ENCODE measurements at places on chromosomes 12 and 14.

- DNase-seq, result no peak
Measured at GRCh38 chr12:69966839-69967238, 141.8 kb downstream of the MYRFL start.

DNA sequence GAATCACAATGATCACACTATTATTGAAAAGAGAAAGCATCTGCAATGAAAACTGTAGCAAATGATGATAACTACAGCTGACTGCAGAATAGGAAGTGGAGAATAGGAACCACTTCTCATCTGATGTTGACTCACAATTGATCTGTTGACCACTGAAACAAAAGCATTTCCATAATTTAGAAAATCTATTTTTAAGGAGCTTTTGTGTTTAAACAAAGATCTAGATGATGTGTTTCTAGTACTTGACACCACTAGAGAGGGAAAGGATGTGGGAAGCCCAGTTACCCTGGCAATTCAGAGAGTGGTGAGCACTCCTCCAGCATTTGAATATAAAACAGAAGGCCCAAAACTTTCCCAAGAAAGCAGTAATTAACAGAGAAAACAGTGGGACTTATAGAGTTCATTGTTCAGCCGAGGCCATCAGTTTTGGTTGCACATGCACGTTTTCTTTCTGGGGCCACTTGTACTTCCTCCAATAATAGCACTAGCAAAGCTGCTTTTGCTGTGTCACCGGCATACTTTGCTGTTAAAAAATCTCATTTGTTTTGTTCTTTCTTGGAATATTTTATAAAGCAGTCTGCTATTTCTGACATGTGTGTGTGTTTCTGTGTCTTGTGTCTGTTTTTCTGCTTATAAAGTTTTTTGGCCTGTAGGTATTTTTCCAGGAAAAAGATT lies 76.1 kb upstream of the HECTD1 start:
- DNase-seq, result no peak

DNA sequence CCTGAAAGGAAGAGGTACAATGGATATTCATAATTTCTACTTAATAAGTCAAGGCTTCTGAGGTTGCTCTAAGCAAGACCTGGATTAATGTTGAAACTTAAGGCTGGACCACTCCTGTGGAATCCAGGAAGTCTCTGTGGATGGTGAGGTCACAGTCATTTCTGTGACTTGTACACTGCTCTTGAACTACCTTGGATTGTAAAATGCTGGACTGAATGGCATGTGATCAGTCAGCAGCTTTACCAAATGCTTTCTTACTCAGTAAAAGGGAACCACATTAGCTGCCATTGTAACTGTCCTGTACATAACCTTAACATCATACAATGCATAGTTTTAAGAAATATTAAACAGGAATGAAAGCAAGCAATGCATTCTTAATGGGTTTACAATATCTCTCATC lies 182.9 kb downstream of the NOVA1 start:
- DNase-seq, result no peak

GRCh38 chr12:95545731-95546490 lies 5.4 kb downstream of the USP44 start:
- DNase-seq, result no peak

- peak; percentile 41 for DNase-seq
Measured at GRCh38 chr12:1595026-1595561, 713 bp upstream of the FBXL14 start.

- peak; percentile 84 for DNase-seq
Measured at GRCh38 chr14:64504310-64504896, at the start of gene ZBTB1. ZBTB1 (plus strand) TSS chr14:64504770; CDS start chr14:64521505, 16,735 bp downstream.

GRCh38 chr12:129127211-129127610 lies 273.9 kb downstream of the GLT1D1 start:
- DNase-seq, result no peak

GRCh38 chr14:101097109-101097793 lies 193.7 kb upstream of the RTL1 start:
- DNase-seq, result no peak

DNA sequence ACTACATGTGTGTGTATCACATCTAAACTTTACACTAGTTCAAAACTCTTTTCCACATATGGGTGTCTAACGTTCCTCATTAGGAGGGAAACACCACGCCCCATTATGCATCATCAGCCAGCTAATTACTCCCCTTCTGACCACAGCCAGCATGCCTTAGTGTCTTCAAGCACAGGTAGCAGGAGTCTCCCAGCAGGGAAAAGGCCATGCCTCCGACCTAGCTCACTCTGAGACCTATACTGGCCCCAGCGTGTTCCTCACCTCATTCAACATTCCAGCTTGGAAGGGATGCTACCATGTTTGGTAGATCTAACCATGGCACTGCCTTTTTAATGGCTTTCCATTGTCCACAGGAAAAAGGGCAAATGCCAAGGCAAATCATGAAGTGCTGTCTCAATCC lies 66.1 kb upstream of the PRB2 start:
- no peak for DNase-seq

DNA sequence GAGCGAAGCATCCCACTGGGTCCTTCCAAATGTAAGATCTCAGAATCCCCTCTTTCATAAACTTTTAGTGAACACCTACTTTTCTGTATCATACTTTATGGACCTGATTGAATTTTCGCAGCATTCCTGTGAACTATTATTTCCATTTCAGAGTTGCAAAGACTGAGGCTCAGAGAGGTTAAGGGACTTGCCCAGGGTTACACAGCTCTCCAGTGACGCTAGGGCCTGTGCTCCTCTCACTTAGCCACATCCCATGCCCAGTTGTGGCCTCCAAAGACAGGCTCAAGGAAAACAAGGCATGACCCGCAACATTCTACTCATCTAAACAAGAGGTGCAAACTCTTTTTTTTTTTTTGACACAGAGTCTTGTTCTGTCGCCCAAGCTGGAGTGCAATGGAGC lies 25.9 kb upstream of the SPPL3 start:
- no peak for DNase-seq

- no peak for DNase-seq
Measured at GRCh38 chr12:91935296-91935695, 210.3 kb downstream of the BTG1 start.

DNA sequence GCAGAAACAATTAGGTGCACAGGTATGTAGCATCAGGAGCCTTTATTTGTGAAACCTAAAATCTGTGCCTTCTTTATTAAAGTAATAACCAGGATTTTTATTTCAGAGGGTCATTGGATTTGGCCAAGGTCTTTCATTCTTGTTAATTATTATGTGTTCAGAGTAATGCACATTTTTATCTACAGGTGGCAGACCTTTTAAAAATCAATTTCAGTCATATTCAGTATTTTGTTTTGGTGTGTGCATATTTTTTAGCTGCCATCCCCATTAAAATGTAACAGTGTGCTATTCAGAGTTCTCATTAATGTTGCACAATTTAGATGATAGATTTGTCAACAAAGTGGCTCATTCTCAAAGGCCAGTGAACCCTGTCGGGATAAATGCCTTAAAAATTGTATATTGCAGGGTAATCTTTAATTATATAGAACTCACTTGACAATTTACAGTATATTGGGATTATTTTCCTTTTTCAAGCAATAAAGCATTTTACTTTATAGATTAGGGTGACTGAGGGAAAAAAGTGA lies 319.3 kb upstream of the SOX5 start:
- DNase-seq, result no peak

DNA sequence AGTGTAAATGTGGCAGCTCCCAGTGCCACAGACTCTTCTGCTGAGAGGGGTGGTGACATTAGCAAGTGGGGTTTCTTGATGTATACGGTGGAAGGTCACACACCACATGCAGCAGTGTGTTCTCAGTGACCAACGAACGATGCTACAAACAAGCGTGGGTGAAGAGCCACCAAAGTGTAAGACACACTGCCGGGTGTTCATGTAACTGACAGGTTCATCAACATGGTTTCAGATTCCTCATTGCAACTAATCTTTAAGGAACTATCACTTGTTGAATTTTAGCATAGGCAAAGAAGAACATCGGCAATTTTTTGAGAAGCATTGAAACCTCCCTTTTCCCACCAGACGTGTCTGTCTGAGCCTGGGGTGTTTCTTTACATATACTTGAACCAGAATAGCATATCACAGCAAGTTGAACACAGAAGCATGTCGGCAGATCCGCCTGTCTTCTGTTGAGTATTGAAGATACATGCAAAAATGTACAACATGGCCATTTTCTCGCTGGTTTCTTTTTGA lies 58.8 kb downstream of the PPP2R5C start:
- peak; percentile 54 for DNase-seq

GRCh38 chr12:92496790-92497189 lies 206.0 kb upstream of the PLEKHG7 start:
- DNase-seq, result no peak

DNA sequence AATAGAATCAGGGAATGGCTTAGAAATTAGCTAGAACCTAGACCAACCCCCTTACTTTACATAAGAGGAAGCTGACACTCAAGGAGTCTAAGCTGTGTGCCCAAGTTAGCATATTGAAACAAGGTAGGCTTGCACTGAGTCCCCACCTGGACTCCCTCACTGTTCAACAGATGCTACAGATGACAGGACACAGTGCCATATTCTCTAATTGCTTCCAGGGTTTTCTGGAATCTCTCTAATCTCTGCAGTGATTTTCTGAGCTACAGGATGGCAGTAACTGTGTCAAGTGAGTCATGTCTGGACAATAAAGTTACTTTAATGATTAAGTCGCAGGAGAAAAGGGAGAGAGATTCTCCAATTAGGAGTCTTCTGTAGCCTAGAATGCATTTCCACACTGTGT lies 35.8 kb downstream of the AKAP6 start:
- no peak for DNase-seq

DNA sequence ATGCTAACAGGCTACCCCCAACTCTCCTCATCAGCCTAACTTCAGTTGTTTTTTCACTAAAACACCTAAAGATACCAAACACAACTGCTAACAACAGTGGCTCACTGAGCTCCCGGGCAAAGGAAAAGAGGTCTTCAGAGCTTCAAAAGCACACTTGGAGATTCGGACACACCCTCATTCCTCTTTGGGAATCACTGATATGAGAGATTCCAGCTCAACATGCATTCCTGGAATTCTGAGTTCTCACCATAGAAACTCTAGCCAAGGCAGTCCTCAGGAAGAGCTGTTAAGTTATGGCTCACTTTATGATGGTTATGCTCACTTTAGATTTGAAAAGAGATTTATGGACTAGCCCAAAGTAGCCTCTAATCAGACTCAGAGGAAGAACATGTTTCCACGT lies 40.1 kb downstream of the STXBP6 start:
- DNase-seq, result no peak

DNA sequence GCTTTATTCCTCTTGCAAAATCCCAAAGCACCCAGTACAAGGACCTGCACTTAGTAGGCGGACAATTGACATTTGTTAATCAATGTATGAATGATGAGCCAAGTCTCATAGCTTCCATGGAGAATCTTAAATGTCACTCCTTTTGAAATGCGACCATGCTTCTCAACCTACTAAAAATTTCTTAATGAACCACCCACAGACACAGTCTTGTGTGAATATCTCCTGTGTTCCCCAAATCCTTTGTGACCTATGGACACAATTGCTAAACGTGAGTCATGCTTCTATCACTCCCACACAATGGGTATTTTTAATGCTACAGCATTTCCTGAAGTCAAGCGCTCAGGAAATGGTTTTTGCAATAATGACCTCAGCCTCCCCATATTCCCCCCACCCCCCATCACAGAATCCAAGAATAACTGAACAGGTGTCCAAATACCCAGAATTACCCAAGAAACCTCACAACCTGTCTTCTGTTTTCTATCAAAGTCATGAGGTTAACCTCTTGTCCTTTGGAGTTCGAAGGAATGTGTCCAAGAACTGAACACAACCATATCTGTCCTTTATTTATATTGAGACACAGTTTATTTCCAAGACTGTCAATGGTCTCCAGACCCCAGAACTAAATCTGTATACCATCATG lies 163.6 kb upstream of the PLEKHG7 start:
- no peak for DNase-seq

DNA sequence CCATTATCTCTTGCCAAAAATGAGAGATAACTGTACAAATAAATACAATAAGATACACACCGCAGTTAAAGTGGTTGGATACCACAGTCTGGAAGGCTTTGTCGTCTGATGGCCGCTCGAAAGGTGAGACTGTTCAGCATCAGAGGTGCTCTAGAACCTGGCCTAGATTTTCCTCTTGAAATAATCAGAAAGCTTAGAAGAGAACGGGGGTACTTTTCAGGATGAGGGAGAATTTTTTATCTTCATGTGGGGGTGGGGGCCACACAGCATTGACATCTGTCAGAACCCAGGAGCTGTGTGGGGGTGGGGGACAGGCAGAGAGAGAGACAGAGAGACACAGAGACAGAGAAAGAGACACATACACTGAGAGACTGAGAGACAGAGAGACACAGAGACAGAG lies 90.5 kb downstream of the GALNT9 start:
- DNase-seq, result no peak

- DNase-seq, result no peak
Measured at GRCh38 chr14:73796893-73797542, 54.6 kb upstream of the PTGR2 start.

GRCh38 chr12:132657004-132657727 lies 30.0 kb downstream of the POLE start:
- DNase-seq, result no peak

- no peak for DNase-seq
Measured at GRCh38 chr14:21440859-21441258, 15.1 kb downstream of the CHD8 start.

DNA sequence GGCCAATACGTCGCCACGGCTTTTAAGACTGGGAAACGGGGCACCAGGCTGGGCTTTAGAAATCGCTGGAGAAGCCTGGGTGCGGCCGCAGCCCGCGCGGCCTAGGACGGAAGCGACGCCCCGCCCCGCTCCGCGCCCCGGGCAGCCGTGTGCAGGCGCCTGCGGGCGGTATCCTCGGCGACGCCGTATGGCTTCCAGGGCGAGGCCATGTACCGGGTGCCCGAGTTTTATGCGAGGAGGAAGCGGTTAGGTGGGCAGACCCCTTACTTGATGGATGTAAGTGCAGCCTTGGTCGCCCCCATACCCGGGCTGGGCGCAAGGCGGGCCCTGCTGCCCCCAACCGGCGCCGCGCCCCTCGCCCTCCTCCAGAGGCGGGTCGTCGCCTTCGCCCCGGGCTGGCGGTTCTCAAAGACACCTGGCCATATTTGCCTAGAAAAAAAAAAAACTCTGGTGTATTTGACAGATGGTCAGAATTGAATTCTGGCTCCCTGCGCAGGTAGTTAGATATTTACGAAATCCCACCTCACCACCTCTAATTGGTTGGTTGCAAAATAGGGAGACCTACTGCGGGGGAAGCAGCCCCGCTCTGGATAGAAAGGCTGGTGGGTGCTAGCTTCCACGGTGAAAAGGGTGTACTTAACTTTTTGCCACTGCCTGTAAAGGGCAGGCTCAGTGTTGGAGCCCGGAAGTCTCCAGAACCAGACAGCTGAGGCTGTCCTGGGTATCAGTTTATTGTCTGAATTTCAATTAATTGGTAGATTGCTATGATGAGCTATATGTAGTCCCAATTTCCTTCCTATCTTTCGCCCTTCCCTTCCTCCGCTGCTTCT lies at the start of gene PPP1R36:
TSS of gene PPP1R36 (plus strand) at position 171 of the 830 bp plus-strand sequence. CDS start at position 208, 37 bp downstream.
- peak; percentile 67 for DNase-seq

GRCh38 chr12:124388679-124389137 lies 93.8 kb downstream of the RFLNA start:
- DNase-seq, result peak; percentile 58

DNA sequence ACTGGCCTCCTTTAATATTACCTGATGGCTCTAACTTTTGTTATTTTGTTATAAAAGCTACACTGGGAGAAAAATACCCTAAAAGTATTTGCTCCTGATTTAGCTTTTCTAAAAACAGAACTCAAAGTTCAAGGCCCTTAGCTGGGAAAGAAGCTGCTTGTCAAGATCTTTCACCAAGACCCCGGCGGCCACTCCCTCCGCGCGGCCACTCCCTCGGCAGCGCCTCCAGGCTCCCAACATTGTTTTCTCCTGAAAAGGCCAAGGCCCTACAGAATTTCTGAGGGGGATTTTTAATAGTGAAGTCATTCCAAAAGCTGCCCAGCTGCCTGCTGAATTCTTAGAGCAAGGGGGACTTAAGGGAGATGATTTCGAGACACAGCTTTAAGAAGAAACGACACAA lies 96.4 kb downstream of the NTN4 start:
- no peak for DNase-seq
